ENCODE measurements at places on chromosomes 11 and 22. TPM values are rescaled to one million over a fixed set of nuclear protein-coding genes. Genes with fewer than 3 reads are reported as not detected.

PUS3 gene
- 18.0 TPM for total RNA-seq

DBX1 gene
- not detected for total RNA-seq

PAX6 gene
- not detected for total RNA-seq

RTCB gene
- 99.0 TPM for total RNA-seq

MS4A4A gene
- not detected for total RNA-seq

ATG2A gene
- 22.6 TPM for total RNA-seq

RGL4 gene
- 6.6 TPM for total RNA-seq

IFITM10 gene
- 1.2 TPM for total RNA-seq

FGF4 gene
- not detected for total RNA-seq

HEPACAM gene
- total RNA-seq = not detected

PRMT3 gene
- total RNA-seq = 47.0 TPM

NEFH gene
- 9.9 TPM for total RNA-seq

ATM gene
- 50.1 TPM for total RNA-seq

TPBGL gene
- 0.13 TPM for total RNA-seq

DLG2 gene
- total RNA-seq = 1.4 TPM

CASP12 gene
- not detected for total RNA-seq

TENM4 gene
- total RNA-seq = not detected

NCAM1 gene
- total RNA-seq = 0.11 TPM

GAL gene
- total RNA-seq = 2.6 TPM

CSNK2A3 gene
- total RNA-seq = 2.2 TPM

OR8G1 gene
- not detected for total RNA-seq

XRRA1 gene
- total RNA-seq = 34.6 TPM

MOV10L1 gene
- total RNA-seq = not detected

ATL3 gene
- 34.9 TPM for total RNA-seq

FXYD2 gene
- total RNA-seq = 4.4 TPM

OR51I1 gene
- total RNA-seq = not detected

RNH1 gene
- 120 TPM for total RNA-seq

SEC14L2 gene
- total RNA-seq = 7.7 TPM

C1QTNF4 gene
- total RNA-seq = not detected

SMIM38 gene
- total RNA-seq = 0.94 TPM

MS4A2 gene
- not detected for total RNA-seq
